Thoracic aorta endothelial cell (primary cell): ENCODE measurements at places on chromosomes 4 and X. TPM values are rescaled to one million over a fixed set of nuclear protein-coding genes. Genes with fewer than 3 reads are reported as not detected.

C4orf50 gene
- not detected in 2 replicates for total RNA-seq

KLHL15 gene
- total RNA-seq, result 8.3 and 9.7 TPM in 2 replicates

CXCL1 gene
- 64.6 and 78.5 TPM in 2 replicates for total RNA-seq

SNCA gene
- total RNA-seq, result 44.9 and 78.9 TPM in 2 replicates

CLCN4 gene
- 13.0 and 17.4 TPM in 2 replicates for total RNA-seq

ADAM29 gene
- not detected in 2 replicates for total RNA-seq

RNF212 gene
- total RNA-seq, result 0.36 and 2.3 TPM in 2 replicates

ANOS1 gene
- 1.7 and 2.3 TPM in 2 replicates for total RNA-seq

PABPC1L2A gene
- not detected in 2 replicates for total RNA-seq

BST1 gene
- total RNA-seq, result 6.0 and 14.8 TPM in 2 replicates

USP27X gene
- total RNA-seq, result 2.7 and 3.1 TPM in 2 replicates

AWAT2 gene
- total RNA-seq, result 0.07 and 0.13 TPM in 2 replicates

ALPK1 gene
- 8.4 and 16.2 TPM in 2 replicates for total RNA-seq

MAPK10 gene
- 0.27 and 0.36 TPM in 2 replicates for total RNA-seq

ODAPH gene
- total RNA-seq, result not detected in 2 replicates

GAB3 gene
- total RNA-seq, result 4.1 and 4.7 TPM in 2 replicates

SRPX2 gene
- total RNA-seq, result 109 and 143 TPM in 2 replicates

EIF1AX gene
- 85.8 and 165 TPM in 2 replicates for total RNA-seq

ZDHHC9 gene
- total RNA-seq, result 28.6 and 28.8 TPM in 2 replicates

H2BW2 gene
- total RNA-seq, result not detected in 2 replicates

CACNA1F gene
- not detected in 2 replicates for total RNA-seq

SSX2 gene
- total RNA-seq, result not detected in 2 replicates

EPHA5 gene
- not detected in 2 replicates for total RNA-seq

MAGEB10 gene
- total RNA-seq, result not detected in 2 replicates

FOXR2 gene
- total RNA-seq, result not detected in 2 replicates
